ENCODE measurements at places on chromosomes 13 and 19.
A peak's percentile ranks its signal among the peaks of the same experiment; 100 is the strongest.

DNA sequence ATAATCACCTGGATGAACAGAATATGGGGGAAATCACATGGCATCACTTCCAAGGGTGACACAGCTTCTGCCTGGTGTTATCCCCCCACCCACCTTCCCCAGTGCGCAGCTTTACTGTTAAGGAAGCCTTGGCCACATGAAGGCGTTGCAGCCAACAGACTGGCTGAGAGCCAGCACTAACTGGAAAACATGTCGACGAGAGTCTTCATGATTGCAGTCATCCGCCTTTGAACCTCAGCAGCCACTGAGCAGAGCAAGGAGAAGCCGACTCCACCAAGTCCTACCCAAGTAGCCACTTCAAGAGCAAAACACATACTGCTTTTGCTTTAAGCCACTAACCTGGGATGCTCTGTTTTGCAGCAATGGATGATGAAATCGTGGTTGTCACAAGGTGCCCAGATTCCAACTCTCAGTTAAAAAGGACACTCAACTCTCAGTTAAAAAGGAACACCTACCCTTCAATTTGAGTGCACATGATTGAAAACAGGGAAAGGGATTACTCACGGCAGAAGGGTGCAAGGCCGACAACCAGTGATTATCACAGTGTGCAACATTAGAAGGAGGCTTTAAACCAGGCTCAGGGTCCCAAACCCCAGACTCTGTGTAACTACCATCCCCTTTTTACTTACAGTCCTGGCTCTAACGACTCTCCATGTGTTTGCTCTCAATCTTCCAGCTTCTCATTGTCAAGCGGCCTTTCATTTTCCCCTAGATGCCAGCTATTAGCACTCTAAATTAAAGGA is 149.1 kb downstream of the KLF12 start:
- no peak for DNase-seq

DNA sequence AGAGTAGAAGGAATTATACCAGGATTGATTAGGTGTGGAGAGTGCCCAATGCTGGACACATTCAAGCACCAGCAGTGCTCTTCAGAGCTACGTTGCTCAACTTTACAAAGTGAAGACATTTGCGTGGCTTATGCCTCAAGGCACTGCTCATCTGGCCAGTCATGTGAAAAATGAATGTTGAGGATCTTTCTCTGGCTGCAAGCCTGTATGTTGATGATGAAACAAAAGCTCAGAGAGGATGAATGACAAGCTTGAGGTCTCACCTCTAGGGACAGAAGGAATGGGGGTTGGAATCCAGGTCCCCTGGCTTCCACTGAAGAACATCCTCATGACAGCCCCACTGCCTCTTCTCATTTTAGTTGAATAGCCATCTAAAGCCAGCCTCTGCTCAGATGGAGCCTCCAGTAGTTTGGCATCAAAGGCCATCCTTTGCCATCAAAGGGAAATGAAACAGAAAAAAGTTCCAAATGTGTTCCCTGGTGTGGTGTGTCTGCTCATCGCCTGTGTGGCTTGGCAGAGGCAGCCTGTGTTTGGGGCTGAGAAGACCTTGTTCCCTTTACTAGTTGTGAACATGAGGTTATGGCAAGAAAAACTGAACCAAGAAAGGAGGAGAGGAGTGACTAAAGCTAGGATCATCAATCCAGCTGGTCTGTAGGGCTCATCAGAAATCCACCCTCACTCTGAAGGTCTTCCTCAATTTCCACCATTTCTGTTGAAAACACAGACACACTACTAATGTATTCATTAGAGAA is 114.0 kb upstream of the KL start:
- no peak for DNase-seq

- peak; percentile 48 for DNase-seq
These were observed 52.0 kb downstream of the NWD1 start for GRCh38 chr19:16771618-16772017.

GRCh38 chr13:51742031-51742430 is 61.9 kb downstream of the DHRS12 start:
- DNase-seq, result no peak

DNA sequence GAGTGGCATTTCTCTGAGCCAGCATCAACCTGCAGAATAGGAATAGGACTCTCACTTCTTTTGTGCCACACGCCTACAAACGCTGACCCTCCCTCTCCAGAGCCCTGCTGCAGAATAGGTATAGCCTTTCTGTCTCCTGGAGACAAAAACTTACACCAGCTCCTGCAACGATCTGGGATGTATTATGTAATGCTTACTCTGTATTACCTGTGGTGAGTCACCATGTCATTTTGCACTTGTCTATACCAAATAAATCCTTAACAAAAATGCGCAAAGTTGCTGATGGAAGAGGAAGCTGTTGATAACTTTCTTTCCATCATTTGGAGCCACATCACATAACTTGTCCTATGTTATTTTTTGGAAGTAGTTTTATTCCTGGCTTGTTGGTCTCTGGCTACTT is 155.8 kb upstream of the FNDC3A start:
- no peak for DNase-seq

DNA sequence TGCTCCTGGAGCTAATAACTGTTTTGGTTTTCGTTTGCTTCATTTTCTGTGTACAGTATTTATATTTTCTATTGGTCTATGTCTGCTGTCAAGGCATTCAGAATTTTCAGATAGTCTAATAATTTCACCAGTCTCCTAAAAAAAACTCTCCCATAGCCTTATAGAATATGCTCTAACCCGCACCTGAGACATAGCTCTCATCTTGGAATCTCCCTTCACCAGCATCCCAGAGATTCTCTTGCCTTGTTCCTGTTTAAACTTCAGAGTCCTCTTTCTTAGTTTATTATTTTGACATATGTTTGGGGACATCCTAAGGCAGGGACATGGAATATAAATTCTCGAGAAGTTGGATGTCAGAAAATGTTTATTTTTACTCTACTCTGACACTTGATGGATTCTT is 58.3 kb upstream of the MED4 start:
- no peak for DNase-seq

DNA sequence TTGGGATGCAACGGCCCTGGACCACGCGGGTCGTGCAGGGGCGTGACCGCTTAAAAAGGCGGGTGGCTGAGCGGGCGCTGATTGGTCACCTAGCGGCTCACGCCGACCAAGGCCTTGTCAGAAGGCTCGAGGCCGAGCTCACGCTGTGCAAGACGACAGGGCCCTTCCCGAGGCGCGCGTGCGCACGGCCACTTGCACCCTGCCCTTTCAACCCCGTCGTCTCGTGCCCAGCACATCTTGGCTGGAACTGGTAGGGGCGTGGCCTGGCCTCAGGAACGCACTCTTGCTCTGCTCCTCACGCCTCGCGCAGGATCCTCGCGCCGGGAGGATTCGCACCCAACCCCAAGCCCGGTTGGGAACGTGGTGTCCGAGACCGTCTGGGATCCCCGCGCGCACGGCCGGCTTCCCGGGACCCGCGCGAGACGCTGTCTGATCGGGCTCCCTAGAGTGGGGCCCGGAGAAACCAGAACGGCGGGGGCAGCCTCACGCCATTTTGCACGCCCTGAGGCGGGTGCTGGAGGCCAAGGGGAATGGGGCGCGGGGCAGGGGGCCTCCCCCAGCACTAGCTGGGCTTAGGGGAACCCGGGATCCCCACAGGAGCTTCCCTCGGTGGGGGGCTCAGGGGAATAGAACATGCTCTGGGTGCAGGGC is at the start of gene MEIOSIN:
MEIOSIN (plus strand) TSS at position 280 of the 651 bp plus-strand sequence. CDS start 1,938 bp downstream, outside the sequence.
- DNase-seq, result no peak

GRCh38 chr13:80389073-80390038 is 48.4 kb upstream of the SPRY2 start:
- DNase-seq, result no peak

All from activated B cell treated with CpG ODN at 0.5 μM for 24 hours (primary cell).